ENCODE measurements at places on chromosomes 11 and 22.

DNA sequence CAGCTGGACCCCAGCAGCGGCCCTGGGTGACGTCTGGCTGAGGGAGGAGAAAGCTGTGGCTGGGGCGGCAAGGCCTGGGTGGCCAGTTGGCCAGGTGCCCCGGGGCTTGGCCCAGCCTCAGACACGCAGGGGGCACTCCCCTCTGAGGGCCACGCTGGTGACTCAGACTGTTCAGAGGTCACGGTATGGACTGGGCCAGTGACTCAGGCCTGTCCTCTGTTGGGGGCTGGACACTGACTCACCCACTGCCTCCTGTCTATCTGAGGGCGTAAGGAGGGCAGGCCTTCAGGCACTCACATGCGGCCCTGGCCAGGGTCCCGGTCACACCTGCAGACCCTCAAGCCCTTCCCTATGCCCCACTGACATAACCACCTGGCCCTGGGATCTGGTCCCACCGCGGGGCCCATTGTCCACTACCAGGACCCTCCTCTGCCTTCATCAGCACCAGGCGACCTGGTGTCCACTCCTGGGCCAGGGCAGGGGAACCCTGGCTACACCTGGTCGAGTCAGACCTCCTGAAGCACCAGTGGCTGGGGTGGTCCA, 3.7 kb upstream of the MUC5AC start:
- no peak for DNase-seq

GRCh38 chr11:83238111-83238510, 44.6 kb downstream of the ANKRD42 start:
- no peak for DNase-seq

- DNase-seq, result no peak
These were observed 3.3 kb downstream of the SCGB1D2 start for GRCh38 chr11:62245271-62245753.

DNA sequence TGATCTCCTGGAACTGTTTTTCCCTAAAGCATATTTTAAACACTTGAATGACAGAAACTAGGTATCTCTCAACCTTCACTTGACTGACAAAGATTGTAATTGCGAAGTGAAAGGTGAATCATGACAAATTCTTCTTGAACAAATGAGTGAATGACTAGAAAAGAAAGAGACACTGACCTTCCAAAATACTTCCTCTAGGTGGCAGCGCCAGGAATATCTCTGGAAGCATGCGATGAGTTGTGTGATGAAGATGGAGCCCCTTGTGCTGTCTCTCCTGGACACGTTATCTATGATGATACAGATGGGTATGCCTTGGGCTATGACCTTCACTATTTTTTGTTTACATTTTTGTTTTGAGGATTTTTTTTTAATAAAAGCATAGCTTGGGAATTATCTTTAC, 7.0 kb upstream of the CASP12 start:
- DNase-seq, result no peak

GRCh38 chr11:65437436-65438227, 15.0 kb downstream of the NEAT1 start:
- DNase-seq, result no peak

- DNase-seq, result no peak
These were observed 33.6 kb downstream of the SYN3 start for GRCh38 chr22:33024626-33025025.

DNA sequence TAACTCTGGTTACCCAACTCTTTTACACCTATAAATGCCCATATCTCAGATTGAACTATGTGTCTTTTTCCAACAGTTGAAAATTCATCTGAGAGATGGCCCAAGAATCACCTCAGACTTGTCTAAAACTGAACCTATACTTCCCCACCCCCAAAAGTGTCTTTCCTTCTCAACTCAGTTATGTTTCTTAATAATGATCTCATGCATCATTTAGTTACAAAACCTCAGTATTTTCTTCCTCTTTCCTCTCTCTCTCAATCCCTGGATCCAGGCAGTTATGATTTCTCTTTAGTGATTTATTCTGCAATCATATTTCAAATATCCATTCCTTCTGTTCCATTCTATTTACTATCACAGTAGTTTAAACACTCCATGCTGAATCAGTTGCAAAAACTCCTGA, 32.3 kb upstream of the ADSL start:
- DNase-seq, result no peak

- DNase-seq, result no peak
These were observed 3.6 kb downstream of the ALDH3B1 start for GRCh38 chr11:68013611-68014156.

- no peak for DNase-seq
These were observed 11.7 kb downstream of the RNF141 start for GRCh38 chr11:10529279-10529678.

- no peak for DNase-seq
These were observed 18.5 kb upstream of the QSER1 start for GRCh38 chr11:32874132-32874531.

DNA sequence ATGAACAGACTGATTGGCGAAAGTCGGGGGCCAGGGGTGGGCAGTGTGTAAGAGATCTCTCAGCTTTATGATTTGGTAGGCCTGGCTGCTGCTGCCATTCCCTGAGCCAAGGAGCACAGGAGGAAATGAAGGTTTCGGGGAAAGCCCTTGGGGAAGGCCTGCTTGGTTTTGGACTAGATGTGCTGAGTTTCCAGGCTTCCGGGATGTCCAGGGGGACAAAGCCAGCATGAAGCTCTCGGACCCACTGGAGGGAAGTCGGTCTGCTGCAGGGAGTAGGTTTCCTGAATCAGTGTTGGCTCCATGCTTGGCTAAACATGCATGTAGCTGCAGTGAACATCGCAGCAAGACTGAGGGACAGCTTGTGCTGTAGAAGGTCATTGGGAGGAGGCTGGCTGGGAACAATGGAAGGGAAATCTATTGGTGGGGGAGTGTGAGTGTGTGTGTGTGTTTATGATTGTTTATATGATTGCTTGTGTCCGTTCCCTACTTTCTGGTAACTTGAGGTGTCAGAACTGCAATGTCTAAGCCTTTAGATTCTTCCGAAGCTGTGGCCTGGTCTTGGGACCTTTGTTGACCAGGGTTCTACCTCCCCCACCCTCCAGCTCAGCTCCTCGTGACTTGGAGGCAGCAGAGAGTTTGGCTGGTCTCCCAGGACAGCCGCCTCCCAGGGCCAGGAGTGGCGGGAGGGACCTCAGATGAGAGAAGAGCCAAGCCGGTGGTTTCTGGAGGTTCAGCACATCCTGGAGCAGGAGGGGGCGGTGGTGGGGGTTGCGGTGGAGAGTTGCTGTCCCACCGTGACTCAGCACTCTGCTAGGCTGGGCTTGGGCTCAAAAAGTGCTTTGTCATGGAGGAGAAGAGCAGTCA, 4.0 kb upstream of the FTH1 start:
- peak; percentile 82 for DNase-seq

GRCh38 chr11:32188785-32189184, 97.9 kb downstream of the RCN1 start:
- DNase-seq, result no peak

- no peak for DNase-seq
These were observed 5.6 kb downstream of the MAPK8IP1 start for GRCh38 chr11:45890886-45891550.

GRCh38 chr11:69468911-69469885, 12.3 kb upstream of the LINC01488 start:
- DNase-seq, result no peak

- DNase-seq, result no peak
These were observed 14.5 kb downstream of the USP35 start for GRCh38 chr11:78203184-78203583.

DNA sequence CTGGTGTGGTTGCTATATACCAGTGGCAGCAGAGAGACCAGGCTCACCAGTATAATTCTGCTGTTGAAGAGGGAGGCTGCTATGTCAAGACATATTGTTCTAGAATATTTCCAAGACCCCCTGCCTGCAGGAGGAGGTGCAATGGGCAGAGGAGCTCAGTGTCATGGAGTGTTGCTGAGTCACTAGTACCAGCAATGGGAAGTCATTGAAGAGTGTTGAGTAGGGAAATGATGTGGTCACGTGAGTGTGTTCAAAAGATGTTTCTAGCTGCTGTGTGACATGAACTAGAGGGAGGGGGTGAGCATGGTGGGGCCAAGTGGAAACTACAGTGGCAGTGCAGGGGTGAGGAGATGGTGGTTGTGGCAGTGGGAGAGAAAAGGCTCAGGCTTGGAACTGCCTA, 76.3 kb upstream of the BIRC3 start:
- no peak for DNase-seq

DNA sequence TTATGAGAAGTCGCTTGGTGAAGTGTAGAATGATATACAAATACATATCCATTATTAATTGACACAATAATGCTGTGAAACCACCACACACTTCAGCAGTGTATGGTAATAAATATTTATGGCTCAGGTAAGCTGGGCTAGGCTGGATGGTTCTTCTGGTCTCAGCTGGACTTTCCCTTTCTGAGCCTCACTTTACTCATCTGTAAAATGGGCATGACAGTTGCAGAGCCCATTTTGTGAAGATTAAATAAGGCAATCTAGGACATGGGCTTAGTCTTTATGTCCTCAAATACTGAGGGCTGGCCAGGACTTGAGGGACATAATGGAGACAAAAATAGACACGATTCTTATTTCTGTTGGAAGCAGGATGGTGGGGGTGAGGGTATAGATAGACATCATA, 196.1 kb downstream of the MIAT start:
- DNase-seq, result no peak

GRCh38 chr22:45582955-45583320, 80.3 kb downstream of the FBLN1 start:
- no peak for DNase-seq

DNA sequence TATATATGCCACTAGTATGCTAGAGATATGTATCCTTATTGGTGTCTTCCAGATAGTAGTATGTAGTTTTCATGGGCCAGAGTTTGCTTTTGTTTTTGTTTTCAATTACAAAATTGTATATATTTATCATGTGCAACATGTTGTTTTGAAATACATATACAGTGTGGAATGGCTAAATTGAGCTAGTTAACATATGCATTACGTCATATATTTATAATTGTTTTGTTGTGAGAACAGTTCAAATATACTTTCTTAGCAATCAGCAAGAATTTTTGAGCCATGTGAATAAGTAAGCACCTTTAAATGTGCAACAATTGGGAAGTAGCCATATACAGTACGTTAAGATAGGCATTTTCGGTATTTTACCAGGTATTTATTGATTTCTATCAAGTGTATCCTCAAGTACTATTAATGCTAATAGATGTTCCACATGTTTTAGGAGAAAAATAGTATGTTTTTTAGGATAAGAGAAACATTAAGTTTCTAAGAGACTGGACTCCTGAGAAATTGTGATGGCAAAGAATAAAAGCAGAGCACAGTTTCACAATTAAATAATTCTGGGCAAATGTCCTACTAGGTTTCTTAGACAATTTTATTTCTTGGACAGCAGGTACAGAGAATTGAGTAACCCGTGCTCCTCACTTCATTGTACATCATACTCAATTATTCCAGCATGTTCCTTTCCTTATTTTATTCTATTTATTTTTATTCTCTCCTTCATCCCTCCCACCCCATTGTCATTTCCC, 60.5 kb upstream of the SLC5A12 start:
- DNase-seq, result no peak

- no peak for DNase-seq
These were observed 34.1 kb upstream of the TOLLIP start for GRCh38 chr11:1343391-1344055.

GRCh38 chr22:49767355-49768062, 60.2 kb downstream of the BRD1 start:
- peak; percentile 77 for DNase-seq

DNA sequence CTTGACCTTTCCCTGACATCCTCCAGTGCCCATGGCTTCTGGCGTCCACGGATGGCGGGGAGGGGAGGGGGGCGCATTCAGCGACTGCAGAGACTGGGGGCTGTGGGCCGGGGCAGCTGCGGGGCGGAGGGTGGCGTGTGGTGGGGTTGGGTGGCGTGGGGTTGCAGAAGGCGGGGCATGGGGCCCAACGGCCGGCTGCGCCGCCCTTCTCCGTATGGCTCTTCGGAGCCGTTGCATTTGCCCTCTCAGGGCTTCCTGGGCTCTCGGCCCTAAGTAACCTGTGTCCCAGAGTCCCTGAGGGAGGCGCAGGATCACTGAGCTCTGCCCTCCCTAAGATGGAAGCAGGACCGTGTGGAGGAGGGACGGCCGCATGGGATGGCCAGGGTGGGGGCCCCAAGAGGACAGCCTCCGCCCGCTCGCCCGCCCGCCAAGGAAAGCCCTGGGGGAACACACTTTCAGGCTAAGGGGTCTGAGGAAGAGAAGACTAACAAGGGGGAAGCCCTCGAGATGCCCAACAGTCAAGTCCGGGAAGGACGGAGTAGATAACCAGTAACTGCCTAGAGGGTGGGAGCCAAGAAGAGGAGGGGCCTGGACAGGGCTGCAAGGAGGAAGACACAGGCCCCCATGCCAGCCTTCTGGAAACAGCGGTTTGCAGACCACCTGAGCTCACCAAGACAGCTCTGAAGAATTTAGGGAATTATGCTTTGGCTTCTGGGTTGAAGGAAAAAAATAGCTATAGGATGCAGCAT, 9.2 kb upstream of the AIFM3 start:
- no peak for DNase-seq

DNA sequence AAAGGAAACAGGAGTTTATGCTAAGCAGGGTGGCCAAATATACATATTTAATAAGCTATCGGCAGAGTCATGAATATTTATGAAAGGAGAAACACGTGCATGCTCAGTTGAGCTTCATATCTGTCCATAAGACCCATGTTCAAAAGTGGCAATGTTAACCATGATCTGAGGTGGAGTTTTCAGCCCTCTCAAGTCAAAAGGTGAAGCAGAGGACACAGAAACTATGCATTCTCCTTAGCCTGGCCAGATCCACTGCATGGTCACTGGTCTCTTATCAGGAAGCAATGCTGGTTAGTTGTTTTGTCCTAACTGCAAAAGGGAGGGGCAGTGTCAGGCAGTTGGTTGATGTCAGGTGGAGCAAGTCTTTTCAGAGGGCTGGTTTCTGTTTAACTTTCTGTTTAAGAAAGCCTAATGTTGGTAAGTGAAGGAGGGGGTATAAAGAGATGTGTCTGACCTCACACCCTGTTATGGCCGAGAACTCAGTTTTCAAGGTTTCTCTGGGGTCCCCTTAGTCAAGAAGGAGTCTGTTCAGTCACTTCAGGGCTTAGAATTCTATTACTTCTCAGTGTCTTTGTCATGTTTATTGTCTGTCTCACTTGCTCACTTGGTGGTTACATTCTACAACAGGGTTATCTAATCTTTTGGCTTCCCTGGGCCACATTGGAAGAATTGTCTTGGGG, 5.5 kb upstream of the SELENOH start:
- DNase-seq, result no peak

DNA sequence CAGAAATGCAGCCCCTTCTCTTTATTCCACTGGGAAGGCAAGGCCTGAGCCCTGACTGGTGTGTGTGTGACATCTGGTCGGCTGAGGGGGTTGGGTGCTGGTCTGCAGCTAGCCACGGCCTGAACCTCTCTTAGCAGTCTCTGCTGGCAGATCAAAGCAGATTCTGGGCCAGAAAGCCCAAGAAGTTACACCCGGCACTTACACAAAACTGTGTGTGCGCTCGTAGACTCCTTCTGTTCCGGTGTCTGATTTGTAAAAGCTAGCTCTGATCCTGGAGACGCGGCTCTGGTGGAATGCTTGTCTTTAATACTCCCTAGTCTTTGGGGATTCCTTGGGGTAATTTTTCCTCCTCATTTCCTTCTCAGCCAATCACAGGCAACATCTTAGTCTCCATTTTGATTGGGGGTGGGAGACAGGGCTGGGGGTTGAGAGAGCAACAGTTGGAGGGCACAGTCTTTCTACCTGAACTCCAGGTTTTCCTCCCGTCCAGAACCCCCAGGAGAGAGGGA, 5.5 kb downstream of the PKNOX2 start:
- DNase-seq, result no peak

- DNase-seq, result no peak
These were observed 28.7 kb downstream of the RBX1 start for GRCh38 chr22:40979871-40980270.

All from NCI-H2171 treated with DMSO at 0.1 percent for 48 hours (cell line).